Upper lobe of left lung (tissue), 6 donors: ENCODE measurements at places on chromosomes 1 and 21. TPM values are rescaled to one million over a fixed set of nuclear protein-coding genes. Genes with fewer than 3 reads are reported as not detected.

DNA sequence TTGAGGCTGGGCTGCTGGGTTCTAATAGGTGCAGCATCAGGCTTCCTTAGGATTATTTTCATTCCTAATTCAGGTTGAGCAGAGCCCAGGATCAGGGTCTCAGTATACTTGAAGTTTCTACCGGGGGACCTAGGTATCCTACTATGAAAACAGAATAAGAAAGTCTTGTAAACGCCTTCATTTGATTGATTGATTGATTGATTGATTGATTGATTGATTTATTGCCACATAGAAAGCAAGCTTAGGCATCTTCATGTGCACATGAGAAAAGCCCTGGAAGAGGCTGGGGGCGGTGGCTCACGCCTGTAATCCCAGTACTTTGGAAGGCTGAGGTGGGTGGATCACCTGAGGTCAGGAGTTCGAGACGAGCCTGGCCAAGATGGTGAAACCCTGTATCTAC lies 97.4 kb upstream of the BMP8A start:
- H3K36me3 ChIP-seq, result peaks cover 20% of the 10 kb centered on the region
- no peak for DNase-seq
- H3K27ac ChIP-seq, result peak overlapping the region; percentile 61
- no peak overlapping the region for H3K4me3 ChIP-seq
- H3K27me3 ChIP-seq, result no peaks in the 10 kb centered on the region
- peaks cover 68% of the 10 kb centered on the region for H3K4me1 ChIP-seq

GRCh38 chr1:64912191-64912590 lies 54.2 kb downstream of the JAK1 start:
- DNase-seq, result no peak
- no peak overlapping the region for H3K27ac ChIP-seq
- no peak overlapping the region for H3K4me3 ChIP-seq
- H3K36me3 ChIP-seq, result no peaks in the 10 kb centered on the region
- no peaks in the 10 kb centered on the region for H3K27me3 ChIP-seq

GRCh38 chr1:206772243-206772937 lies at the start of gene IL10:
IL10 (minus strand) TSS chr1:206772494; CDS start chr1:206772435, 59 bp downstream.
- H3K4me1 ChIP-seq, result no peaks in the 10 kb centered on the region
- H3K4me3 ChIP-seq, result no peak within 1 kb of the TSS
- no peaks in the 10 kb centered on the region for H3K36me3 ChIP-seq
- H3K27ac ChIP-seq, result peak within 1 kb of the TSS; percentile 42
- H3K27me3 ChIP-seq, result no peaks in the 10 kb centered on the region

DNA sequence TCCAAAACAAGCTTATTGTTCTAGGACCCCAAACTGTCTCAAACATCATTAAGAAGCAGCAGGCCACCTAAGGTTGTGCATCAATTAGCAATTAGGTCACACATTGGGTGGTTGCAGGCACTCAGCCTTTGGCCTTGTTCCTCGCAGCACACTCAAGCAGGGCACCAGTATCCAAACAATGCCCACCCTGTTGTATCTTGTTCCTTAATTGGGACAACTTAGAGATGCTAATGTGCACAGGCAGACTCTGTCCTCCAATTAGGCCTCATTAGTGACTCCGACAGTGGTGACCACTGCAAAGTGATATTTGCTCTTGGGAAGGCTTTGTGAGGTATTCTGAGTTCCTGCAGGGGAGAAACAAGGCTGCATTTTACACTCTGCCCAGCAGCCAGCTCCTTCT lies 515.1 kb upstream of the PTBP2 start:
- H3K4me1 ChIP-seq, result no peaks in the 10 kb centered on the region
- no peak for DNase-seq
- no peak overlapping the region for H3K4me3 ChIP-seq
- H3K36me3 ChIP-seq, result no peaks in the 10 kb centered on the region

GRCh38 chr21:39576518-39577128 lies 36.1 kb upstream of the B3GALT5 start:
- no peaks in the 10 kb centered on the region for H3K36me3 ChIP-seq
- no peak overlapping the region for H3K27ac ChIP-seq
- H3K4me3 ChIP-seq, result no peak overlapping the region
- DNase-seq, result no peak
- H3K4me1 ChIP-seq, result no peaks in the 10 kb centered on the region

DNA sequence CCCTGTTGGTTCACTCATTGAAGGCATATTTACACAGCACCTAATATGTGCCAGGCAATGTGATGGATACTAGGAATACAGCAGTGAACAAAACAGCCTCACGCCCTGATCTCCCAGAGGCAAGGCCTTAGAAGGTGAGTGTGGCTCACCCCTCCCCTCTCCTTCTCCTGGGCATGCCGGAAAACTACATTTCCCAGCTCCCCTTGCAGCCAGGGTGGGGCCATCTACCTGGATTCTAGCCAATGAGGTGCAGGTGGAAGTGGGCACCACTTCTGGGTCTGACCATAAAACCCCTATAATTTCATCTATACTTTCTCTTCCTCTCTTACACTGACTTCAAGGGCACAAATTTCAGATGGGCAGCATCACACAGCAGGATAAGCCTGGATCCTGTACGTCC lies 63.8 kb downstream of the FBXO2 start:
- DNase-seq, result no peak
- H3K27ac ChIP-seq, result no peak overlapping the region

Gene TMEM269
- total RNA-seq, result 2.1 TPM

Gene VWA1
- 45.1 TPM for total RNA-seq

Gene IL22RA1
- 0.79 TPM for total RNA-seq
